ENCODE measurements at places on chromosomes 16 and 17.

DNA sequence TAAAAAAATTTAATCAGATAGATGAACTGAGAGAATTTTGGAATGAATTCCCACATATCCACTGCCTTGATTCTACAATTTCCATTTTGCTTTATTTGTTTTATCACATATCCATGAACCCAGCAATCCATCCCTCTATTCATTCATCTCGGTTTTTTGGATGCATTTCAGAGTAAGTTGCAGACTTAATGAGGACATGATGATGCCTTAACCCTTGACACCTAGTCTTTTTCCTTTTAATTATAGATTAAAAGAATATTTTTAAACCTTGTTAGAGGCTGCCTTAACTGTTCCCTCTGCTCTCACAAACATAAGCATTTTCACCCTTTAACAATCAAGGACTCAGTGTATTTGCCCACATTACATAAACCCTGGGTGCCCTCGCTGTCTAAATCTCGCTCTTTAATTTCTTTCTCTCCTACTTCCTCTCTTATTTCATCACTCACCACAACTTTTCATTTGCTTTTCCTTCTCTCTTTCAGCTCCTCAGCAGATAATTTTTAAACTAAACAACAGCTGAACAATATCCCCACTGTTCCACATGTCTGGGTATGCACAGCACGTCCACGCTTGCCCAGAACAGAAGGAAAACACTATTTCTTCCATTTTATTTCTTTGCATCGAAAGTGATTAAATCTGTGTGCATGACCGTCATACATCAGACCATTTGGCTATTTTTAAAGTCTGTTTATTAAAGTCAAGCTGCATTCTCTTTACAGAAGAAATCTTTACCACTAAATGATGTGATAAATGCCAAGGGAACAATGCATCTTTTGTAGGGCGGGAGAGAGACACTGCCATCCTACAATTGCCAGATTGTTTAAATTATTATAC lies 39.9 kb downstream of the IQCK start:
- no peak for DNase-seq

GRCh38 chr17:17714261-17714866 lies 33.1 kb downstream of the RAI1 start:
- no peak for DNase-seq

- DNase-seq, result no peak
Observed at GRCh38 chr17:77042476-77043231, 98.1 kb upstream of the SEC14L1 start.

DNA sequence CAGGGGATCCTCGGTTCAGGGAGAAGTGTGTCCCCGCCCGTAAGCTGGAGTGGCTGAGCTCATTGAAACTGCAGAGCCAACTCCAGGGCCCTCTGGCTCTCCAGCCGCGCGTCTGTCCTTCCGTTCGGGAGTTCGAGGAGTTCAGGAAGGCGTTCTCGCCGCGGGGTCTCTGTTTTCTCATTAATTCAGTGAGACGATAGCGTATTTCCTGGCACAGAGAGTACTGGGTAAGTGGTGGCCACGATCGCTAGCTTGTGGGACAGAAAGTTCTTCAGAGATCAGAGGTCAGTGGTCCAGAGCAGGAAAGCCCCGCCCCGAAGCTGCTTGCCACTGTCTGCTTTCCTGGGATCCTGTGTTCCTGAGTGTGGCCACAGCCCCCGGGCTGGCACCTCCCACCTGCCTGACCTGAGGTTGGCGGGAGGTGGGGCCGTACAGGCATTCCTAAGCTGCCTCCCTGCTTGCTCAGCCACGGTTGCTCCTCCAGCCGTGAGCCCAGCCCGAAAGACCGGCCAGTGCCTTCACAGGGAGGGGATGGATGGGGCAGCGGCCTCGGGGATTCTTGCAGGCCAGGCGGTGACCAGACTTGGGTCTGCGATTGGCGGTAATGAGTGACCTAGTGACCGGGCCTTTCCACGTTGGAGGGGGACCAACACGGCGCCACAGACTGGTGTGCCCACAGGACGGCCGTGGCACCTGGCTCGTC lies 8.9 kb downstream of the BAIAP2 start:
- DNase-seq, result peak; percentile 83

- DNase-seq, result no peak
Observed at GRCh38 chr17:38872027-38872511, 2.2 kb downstream of the LASP1 start.

DNA sequence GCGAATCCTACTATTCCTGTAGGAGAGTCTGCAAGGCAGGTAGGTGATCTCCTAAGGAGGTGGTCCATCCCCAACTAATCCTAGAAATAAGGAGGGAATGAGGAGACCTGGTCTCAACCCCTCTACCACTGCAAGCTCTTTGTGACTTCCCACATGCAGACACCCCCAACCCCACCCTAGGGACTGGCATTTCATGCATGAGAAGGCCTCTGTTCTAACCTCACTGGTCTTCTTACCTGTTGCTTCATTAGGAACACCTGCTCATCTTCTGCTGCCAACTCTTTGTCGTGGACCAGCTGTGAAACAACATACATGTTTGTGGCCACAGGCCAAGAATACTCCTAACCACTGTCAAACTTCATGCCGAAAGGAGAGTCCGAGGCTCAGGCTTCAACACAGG lies 22.6 kb downstream of the DYNC1LI2 start:
- no peak for DNase-seq

- DNase-seq, result no peak
Observed at GRCh38 chr16:82963653-82964052, 336.9 kb downstream of the CDH13 start.
